ENCODE measurements at places on chromosomes 6 and 20.

GRCh38 chr6:138044458-138044857, 62.8 kb downstream of the PERP start:
- no peak for ATAC-seq

DNA sequence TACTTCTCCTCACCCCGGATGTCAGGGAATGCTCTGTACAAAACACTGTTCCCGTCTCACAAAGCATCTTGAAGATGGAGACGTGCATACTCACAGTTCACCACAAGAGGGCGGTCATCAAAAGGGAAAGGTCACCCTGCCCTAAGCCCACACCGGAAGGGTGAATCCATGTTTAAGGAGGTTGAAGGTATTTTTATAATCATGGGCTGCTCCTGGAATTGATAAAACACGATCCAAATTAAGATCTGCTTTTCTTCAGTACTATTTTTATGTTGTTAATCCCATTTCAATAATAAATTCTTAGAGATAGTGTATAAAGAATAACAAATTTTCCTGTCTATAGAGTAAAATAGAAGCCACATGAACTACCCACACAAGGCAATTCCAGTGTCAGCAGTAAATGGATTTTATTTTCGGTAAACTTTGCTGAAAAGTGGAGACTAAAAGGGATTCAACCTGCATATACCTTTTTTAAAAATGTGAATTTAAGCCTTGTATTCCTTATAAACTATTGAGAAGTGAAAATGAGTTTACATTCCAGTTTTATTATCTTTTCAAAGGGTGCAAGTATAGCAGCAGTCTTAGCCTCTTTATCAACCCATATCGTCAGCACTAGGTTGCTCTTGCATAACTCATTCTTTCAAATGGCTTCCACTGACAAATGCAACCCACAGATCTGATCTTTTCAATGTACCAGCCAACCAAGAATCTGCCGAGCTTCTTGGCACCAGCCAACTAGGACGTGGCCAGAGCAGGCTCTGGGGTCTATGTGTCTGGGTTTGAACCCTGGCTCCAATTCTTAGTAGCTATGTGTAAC, 79.7 kb upstream of the MBOAT1 start:
- peak; percentile 72 for ATAC-seq

- no peak for ATAC-seq
These were observed 10.1 kb downstream of the ANGPT4 start for GRCh38 chr20:906001-906520.

GRCh38 chr6:130945401-130945919, 117.6 kb downstream of the EPB41L2 start:
- ATAC-seq: peak; percentile 36
